Neural crest cell (in vitro differentiated cells): ENCODE measurements at places on chromosomes 1 and 21.
A peak's percentile ranks its signal among the peaks of the same experiment; 100 is the strongest.

DNA sequence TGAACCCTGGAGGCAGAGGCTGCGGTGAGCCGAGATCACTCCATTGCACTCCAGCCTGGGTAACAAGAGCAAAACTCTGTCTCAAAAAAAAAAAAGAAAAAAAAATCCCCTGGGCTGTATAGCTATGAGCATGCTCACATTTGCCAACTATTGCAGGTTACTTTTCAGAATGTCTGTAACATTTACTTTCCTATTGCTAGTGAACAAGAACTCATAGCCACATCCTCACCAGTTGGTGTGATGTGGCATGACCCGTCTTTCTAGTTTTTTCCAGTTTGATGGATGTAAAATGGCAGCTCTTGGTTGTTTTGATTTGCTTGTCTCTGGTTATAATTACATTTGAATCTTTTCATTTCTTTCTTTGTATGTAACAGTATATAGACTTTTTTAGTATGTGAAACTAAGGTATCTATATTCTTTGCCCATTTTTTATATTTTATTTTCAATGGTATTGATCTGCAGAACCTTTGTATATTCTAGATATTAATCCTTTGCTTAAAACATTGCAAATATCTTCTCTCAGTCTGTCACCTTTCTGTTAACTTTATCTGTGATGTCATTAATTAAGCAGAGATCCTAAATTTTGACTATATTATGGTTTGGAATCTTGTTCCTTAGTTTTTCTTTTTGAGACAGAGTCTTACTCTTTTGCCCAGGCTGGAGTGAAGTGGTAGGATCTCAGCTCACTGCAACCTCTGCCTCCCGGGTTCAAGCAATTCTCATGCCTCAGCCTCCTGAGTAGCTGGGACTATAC, 11.6 kb downstream of the MED18 start:
- DNase-seq: no peak

DNA sequence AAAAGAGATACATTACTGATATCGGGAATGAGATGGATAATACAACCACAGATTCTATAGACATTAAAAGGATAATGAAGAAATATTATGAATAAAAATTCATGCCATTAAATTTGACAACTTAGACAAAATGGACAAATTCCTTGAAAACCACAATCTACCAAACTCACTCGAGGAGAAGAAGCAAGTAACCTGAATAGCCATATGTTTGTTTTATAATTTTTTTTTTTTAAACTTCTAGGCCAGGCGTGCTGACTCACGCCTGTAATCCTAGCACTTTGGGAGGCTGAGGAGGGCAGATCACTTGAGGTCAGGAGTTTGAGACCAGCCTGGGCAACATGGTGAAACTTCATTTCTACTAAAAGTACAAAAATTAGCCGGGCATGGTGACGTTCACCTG, 327.9 kb downstream of the VAV3 start:
- DNase-seq: no peak

- peak; percentile 30 for DNase-seq
These were observed 34.2 kb downstream of the EFCAB7 start for GRCh38 chr1:63557365-63557987.

- DNase-seq: no peak
These were observed 849.8 kb downstream of the USP25 start for GRCh38 chr21:16579538-16579937.

DNA sequence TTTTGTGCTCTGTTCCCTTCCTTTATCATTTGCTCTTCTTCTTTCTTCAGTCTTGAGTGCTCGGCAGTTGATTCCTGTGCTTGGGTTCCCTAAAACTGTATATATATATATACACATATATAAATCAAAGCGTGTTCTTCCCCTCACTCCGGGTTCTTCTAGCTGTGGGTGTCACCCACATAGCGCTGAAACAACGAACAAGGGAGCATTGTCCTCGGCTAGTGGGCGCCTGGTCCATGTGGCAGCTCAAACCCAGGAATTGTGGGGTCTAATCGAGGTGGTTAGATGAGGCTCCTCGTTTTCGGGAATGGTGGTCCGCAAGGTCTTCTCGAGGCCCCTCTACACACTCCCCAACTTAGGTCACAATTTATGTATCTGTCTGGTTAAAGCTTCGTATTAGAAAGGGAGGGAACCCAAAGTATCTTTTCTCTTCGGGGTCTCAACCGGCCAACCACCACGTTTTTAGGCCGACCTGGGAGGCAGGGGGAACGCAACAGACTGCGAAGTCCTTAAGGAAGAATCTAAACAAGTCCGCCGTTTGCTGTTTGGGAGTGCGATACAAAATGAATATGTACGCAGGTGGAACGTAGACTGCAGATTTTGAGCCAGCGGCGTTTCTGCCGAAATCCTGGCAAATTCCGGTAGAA, 504 bp upstream of the SDHC start:
- DNase-seq: no peak

- no peak for DNase-seq
These were observed 10.4 kb downstream of the MYOG start for GRCh38 chr1:203075236-203076030.
